ENCODE measurements at places on chromosomes 5 and 9. TPM values are rescaled to one million over a fixed set of nuclear protein-coding genes. Genes with fewer than 3 reads are reported as not detected.

Gene IL4
- not detected for total RNA-seq

DNA sequence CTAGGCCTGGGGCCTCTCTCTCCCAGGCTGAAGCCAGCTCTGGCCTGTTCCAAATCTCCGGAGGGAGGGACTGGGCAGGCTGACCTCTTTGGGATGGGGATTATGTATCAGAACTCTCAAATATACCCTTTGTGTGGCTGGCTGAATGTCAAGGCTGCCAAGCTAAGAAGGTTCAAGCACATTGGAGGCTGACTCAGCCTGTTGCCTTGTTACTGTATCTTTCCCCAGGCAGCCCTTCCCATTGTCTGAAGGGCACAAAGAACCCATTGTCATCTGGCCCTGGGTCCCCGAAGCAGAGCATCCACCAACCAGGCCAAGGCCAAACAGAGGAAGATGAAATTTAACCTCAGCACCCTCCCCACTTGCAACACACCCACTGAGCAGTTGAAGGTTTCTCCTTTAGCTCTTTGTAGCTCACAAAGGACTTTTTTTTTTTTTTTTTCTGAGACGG, 7.3 kb upstream of the SPARC start:
- no peak for ATAC-seq

DNA sequence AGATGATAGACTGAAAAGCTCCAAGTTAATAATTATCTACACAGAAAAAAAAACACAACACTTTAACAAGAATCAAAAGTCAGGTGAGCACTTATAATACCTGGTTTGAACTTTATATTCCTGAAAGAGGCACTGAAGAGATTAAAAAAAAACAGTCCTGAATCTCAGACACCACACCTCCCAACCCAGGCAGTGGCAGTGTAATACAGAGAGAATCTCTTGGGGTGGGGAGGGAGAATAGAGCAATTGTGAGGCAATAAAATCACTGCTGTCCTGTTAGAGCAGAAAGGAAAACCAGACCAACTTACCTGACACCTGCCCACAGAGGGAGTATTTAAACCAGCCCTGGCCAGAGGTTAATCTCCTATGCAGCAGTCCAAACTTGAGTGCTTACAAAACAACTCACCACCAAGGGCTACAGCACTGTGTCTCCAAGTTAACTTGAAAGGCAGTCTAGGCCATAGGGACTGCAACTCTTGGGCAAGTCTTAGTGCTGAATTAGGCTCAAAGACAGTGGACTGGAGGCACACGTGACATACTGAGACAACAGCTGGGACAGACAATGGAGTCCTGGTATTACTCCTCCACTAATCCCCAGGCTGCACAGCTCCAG, 54.2 kb downstream of the SLCO4C1 start:
- no peak for ATAC-seq

DNA sequence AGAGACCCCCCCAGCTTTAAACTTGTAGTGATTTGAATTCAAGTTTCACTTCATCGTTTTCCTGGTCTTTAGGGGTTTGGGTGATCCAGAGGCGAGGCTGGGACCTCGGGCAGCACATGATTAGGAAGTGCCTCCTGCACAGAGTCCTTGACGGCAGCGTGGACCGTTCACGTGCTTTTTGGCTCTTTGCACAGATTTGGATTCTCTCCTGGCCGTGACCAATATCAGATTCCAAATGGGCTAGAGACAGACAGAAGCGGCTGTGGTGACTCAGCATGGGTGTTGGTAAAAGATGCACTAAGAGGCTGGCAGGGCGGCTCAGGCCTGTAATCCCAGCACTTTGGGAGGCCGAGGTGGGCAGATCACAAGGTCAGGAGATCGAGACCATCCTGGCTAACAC, 117.2 kb upstream of the CACNA1B start:
- ATAC-seq: no peak

DNA sequence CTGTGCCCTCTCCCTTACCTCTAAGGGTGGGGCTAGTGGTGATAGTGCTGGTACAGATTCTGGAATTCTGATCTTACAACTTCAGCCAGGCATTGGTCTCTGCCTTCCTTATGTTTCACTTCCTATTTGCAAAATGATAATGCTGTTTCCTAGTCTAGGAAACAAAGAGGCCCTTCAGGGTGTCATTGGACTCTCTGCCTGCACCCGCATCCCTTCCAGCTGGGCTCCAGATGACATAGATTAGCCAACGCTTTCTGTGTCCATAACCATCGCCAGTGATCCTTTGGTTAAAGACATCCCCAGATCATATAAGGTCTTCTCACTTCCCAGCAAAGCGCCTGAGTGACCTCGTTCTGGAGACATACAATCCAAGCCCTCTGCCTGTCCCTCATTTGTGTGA, 180.7 kb downstream of the ERCC6L2 start:
- ATAC-seq: no peak

DNA sequence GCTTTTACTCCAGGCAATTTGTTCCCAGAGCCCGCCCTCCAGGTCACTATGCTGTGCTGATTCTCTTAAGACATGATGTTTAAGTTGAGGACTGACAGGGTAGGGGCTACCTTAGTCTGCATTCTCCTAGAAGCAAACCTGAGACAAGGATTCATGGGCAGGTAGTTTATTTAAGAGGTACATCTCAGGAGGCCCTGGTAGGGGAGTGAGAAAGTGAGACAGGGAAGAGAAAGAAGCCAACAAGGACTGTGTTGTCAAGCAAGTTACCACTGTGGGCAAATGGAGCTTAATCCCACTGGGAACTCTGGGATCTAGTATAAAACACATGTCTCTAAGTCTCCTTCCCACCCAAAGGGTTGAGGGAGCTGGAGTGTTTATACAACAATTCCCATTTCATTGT, 43.6 kb upstream of the FSTL4 start:
- ATAC-seq: no peak

- ATAC-seq: no peak
Observed at GRCh38 chr5:158108177-158108576, 249.2 kb upstream of the CLINT1 start.

Gene BARHL1
- not detected for total RNA-seq

Gene LOX
- total RNA-seq: 8.4 TPM

Gene PCDHGA1
- total RNA-seq: 0.89 TPM

DNA sequence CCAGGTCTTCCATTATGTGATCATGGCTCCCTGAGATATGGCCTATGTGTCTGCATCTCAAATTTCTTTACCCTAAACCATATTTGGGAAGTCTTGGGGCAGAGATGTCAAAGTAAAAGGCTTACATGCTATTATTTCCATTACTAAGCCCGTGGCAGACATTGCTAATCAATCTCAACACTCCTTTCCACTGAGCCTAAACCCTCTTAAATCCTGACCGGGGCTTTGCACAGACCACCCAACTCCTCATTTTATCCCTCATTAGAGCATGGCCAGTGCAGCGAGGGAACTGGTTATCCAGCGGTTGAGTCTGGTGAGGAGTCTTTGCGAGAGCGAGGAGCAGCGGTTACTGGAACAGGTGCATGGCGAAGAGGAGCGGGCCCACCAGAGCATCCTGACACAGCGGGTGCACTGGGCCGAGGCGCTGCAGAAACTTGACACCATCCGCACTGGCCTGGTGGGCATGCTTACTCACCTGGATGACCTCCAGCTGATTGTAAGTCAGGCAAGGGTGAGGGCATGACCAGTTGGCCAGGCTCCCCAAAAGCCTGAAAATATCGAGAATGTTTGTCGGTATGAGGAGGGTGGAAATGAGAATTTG, 11.0 kb downstream of the BSPRY start:
- ATAC-seq: no peak

GRCh38 chr5:157288405-157289163, 22.7 kb downstream of the CYFIP2 start:
- no peak for ATAC-seq

DNA sequence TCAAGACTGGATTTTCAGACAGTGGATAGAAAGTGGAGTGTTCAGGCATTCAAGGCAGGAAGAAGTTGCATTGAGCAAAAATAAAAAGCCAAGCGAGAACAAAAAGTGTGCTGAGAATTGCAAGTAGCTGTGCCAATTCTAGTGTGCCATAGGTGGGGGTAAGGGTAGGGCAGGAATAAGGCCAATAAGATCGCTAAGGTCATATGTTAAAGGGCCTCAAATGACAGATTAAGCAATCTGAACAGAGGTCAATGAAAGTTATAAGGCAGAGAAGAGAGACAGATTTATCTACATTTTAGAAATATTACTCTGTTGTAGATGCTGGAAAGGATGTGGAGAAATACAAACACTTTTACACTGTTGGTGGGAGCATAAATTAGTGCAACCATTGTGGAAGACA, 36.4 kb downstream of the NADK2 start:
- no peak for ATAC-seq

DNA sequence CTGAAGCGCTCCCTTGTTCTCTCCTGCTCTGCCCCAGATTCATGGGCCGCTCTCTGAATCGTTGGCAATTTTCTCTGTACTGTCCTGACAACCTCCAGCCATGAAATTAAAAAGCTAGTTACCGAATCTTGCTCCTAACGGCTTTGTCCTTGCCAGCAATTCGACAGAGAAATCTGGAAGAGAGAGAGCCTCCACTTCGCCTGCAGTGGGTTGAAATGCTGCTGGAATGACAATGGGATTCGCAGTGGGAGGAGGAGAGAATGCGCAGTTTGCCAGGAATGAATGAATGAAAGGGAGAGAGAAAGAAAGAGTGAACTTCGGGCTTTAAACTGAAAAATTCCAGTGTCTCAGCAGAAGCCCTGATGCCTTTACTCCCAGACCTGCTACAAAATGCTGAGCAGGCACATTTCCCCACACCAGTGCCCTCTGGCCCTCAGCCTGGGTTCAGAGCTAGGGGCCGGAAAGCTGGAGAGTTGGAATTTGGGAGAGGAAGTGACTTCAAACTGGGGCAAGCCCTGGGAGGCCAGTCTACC, 11.5 kb upstream of the BOD1 start:
- no peak for ATAC-seq

- peak; percentile 80 for ATAC-seq
Observed at GRCh38 chr9:124342776-124343485, 72.3 kb downstream of the PSMB7 start.

Gene CATSPER3
- total RNA-seq: not detected

DNA sequence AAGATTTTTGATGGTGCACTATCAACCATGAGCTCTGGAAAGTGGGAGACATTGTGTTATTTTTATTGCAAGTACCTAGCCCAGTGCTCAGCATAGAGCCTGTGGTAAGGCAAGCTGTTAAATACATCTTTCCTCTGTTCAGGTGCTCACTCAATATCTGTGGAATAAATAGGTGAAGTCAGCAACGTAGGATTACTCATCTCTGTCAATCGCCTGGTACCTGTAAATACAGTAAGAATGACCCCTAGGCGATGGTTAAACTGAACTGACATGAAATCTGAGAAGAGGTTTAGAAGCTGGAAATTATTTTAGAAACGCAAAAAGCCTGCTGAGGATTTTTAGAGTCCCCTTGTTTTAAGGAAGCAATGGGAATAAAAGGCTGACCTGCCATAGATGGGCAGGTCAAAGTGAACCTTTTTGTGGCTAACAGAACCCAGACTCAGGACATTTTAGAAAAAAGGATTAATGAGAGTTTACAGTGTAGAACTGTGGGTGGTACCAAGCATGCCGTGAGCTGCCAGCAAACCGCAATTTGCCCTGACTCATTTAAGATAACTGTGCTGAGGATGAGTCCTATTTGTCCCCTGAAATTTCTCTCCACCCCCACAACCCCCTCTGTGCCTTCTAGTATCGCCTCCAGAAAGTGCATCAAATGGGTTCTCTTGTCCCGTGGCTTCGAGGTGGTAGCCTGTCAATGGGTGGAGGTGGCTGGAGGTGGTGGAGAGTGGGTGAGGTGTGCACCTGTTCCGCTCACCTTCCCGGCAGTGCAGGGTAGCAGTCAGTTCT, 375.1 kb downstream of the MED10 start:
- no peak for ATAC-seq

Gene RABL6
- 57.4 TPM for total RNA-seq

DNA sequence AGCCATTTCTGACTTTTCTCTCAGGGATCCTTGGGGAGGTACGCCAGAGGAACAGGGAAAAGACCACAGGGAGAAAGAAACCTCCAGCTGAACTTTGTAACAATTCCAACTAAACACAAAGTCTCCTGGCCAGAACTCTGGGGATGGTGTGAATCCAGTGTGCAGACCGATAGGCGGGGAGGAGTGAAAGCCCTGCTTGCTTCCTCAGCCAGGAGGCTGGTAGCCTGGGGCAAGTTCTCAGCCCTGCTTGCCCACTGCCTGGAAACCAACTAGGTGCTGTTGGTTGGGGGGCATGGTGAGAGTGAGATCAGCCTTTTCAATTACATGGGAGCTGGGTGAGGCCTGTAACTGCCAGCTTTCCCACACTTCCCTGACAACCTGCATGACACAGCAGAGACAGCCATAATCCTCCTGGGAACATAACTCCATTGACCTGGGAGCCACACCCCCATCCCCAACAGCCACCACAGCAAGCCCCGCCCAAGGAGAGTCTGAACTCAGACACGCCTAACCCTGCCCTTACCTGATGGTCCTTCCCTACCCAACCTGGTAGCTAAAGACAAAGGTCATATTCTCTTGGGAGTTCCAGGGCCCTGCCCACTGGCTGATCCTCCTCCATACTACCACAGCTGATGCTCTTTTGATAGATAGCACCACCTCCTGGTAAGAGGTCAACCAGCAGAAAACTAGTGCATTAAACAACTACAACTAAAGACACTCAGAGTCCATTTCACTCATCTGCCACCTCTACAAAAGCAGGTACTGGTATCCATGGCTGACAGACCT, 100.1 kb upstream of the TNFAIP8 start:
- no peak for ATAC-seq

Gene ATOSB
- total RNA-seq: 15.6 TPM

DNA sequence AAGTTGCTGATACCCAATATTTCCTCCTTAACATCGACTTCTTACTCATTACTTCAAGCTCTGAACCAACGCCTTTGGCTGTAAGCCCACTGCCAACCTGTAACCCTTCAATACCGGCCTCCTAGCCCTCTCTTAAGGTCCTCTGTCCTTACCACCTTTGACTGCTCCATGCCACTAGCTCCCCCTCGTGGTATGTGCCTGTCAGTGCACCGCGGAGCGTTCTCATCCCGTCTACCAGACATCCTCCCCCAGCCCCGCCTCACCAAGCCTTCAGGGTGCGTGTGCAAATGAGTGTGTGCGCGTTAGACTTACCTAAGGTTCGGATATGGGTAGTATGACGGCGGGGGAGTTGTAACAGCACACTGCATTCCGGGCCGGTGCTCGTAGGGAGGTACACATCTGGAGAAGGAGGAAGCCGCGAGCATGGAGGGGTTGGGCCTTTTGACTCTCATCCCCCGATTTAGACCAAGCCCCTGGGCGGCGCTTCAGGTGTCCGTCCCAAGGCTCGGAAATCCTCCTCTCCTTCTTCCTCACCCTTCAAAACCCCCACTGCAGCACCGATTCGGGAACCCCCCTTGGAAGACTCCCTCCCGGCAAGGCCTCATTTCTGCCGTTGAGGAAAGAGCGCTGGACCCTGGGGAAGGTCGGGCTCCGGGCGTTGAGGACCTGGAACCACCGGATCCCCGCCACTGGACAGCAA, 2.8 kb upstream of the MYORG start:
- ATAC-seq: peak; percentile 52

- ATAC-seq: no peak
Observed at GRCh38 chr9:132935026-132935425, 9.4 kb downstream of the TSC1 start.

DNA sequence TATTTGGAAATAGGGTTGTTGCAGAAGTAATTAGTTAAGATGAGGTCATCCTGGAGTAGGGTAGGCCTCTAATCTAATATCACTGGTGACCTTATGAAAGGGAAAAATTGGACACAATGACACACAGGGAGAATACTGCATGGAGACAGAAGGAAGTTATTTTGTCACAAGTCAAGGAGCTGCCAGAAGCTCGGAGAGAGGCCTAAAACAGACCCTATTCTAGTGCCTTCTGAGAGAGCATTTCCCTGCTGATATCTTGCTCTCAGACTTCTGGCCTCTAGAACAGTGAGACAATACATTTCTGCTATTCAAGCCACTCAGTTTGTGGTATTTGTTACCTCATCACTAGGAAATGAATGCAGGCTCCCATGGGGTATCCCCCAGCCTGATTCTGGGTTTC, 332.9 kb downstream of the CSNK1G3 start:
- ATAC-seq: no peak
